ENCODE measurements at places on chromosomes 4 and X. TPM values are rescaled to one million over a fixed set of nuclear protein-coding genes. Genes with fewer than 3 reads are reported as not detected.

- DNase-seq: no peak
Observed at GRCh38 chr4:149176039-149176438, 639.6 kb downstream of the IQCM start.

DNA sequence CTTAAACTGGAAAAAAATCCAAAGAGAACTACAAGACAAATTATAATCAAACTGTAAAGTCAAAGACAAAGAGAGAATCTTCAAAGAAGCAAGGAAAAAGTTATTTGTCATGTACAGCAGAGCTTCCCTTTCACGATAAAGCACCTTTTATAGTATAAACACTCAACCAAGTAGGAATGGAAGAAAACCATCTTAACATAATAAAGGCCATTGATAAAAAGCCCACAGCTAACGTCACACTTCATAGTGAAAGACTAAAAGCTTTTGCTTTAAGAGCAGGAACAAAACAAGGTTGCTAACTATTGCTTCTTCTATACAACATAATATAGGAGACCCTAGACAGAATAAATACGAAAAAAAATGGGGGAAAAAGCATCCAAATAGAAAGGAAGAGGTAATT is 595.7 kb upstream of the POU3F4 start:
- DNase-seq: no peak

DNA sequence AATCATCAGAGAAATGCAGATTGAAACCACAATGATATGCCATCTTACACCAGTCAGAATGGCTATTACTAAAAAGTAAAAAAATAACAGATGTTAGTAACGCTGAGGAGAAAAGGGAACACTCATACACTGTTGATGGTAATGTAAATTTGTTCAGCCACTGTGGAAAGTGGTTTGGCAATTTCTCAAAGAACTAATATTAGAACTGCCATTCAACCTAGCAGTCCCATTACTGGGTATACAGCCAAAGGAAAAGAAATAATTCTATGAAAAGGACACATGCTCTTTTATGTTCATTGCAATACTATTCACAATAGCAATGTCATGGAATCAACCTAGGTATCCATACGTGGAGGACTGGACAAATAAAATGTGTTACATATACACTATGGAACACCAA is 566.3 kb downstream of the STPG2 start:
- no peak for DNase-seq

- DNase-seq: no peak
Observed at GRCh38 chr4:59393780-59394179, 1806.3 kb upstream of the ADGRL3 start.

DNA sequence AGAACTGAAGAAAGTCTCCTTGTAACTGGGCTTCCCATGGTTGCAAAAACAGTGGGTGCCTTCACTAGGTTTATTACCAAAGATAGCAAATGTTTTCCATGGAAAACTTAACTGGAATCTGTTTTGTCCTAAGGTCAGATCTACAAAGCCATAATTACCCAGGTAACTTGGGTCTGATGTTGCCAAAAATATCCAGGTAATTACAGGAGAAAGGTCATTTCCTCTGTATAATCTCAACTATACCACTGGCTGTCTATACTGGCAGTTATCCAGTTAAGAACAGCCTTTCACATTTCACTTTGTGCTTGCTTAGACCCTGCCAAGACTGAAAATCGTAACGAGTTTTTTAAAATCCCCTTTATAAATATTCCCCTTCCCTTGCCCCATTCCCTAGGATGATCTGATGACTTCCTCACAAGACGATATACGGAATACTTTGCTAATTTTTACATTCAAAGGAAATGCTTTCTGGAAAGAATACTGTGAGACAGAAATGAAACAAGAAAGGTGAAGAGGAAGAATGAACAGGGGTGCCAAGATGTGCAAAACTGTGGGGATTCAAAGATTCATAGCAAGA is 105.5 kb downstream of the MAML3 start:
- no peak for DNase-seq

DNA sequence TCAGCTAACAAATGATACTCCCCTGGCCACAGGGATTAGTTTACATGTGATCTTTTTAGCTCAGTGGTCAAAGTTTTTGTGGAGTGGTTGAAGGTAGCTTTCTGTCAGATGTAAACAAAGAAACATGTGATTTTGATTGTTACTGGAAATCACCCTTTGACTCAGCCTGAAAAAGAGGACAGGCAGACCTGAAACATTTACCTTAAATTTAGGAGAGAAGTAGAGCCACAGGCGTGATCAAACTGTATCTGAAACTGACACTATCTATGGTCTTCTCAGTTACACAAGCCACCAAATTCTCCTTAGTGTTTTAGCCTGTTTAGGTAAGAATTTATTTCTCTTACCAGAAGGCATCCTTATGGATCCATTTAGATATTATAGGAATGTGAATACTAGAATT is 136.7 kb downstream of the CBLL2 start:
- no peak for DNase-seq

DNA sequence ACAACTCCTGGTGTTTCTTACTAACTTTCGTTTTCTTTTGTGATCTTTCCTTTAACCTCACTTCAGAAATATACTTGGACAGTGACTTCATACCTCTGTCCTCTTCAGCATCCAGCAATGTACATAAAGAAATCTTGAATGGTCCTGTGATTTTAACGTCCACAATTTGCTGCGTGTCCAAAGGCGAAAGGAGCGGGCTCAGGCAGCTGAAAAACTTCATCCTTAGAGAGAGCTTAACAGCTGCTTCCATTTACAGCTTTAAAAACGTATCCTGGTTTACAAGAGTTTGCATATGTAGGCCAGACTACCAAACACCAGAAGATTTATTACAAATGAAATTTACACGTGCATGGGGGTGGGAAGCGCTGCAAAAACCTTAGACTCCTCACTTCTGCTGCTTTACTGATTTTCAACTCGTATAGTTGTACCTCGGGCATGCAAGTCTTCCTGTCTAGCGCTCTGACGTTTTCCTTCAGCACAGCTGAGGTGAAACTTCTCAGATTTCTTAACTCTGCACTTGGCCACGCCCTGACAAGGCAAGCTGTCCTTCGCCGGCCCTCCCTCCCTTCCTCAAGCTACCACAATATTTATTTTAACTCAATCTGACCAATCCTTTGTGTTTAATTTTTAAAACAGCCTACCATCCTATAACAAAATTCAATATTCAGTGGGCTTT is 406.4 kb downstream of the FAM47A start:
- no peak for DNase-seq

DNA sequence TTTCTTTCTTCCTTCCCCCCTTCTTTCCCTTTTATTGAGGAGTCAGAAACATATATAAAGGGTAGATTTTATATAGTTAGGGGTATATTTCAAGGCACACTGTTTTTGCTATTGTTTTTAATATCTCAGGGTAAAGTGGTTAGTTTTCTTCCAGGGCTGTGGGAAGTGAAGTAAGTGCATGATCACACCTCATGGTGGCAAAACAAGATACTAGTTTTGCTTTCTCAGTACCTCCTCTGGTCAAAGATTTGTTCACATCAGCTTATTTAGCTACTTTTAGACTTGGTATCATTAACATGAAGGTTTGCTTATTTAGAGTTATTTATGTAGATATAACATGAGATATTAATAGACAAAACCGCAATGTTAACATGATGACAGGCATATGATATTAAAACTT is 21.8 kb downstream of the ADAM29 start:
- no peak for DNase-seq

DNA sequence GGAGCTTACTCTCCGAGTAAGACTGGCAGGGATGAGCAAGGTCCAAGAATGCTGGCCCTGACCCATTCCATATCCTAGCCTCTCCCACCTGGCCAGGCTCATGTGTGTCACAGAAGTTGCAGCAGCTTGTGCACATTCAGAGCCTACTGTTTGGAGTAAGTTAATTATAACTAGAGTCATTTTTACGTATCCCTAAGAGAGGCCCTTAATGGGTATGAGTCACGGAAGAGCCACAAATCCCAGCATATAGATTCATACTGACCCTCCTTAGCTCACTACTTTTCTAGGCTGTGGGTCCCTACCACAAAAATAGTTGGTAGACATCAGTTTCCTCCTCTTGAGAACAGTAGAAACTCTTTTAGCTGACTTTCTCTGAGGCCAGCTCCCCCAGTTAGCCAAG is 118.3 kb upstream of the FRG1 start:
- no peak for DNase-seq

- DNase-seq: no peak
Observed at GRCh38 chr4:94743838-94744237, 13.9 kb upstream of the BMPR1B start.

DNA sequence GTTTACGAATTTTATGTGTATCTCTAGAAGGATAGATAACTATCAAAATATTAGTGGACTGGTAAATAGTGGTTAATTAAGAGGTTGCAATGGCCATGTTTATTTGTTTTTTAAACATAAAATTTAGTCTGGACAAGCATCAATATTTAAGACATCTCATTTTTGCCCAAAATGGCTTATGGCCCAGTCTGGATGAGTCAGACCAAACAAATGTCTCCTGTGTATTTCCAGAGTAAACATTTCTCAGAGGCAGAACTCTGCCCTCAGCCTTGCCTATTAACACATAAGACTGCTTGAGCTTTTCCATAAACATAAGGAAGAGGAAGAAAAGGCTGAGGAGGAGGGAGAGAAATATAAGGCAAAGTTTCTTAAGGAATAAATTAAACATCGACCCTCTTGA is 277.1 kb upstream of the DIAPH2 start:
- DNase-seq: no peak

GRCh38 chr4:182447767-182448280 is 204.6 kb downstream of the TENM3 start:
- no peak for DNase-seq

DNA sequence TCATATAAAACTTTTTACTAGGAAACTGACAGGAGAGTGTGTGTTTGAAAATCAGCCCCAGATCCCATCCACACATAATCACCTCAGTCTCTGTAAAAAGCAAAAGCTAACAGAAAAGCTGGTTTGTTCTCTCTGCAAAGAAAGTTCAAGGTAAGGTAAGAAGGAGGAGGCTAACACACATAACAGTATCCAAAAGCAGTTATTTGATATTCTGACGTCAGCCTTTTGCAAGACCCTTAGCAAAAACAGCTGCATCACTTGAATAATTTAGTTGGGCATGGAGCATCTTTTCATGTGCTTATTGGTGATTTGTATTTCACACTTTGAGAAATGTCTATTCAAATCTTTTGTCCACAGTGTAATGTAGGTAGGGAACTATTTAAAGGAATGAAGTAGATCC is 5.5 kb downstream of the TCEAL9 start:
- DNase-seq: no peak

DNA sequence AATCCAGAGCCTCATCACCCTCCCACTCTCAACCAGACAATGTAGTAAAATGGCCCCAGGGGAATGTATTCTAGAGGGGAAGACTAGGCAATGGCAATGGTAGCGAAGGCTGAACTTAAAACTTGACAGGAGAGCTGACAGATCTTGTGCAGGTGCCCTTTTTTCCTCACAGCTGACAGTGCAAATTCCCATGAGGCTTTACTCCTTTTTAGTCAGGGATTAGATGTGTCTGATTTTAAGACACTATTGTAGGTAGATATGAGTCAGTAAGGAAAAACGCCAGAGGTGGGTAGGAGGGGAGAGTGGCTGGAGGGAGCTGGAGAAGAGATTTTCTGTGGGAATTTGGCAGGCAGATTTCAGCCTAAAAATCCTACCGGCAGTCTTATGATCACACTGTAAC is 10.7 kb downstream of the CAPN6 start:
- DNase-seq: no peak

DNA sequence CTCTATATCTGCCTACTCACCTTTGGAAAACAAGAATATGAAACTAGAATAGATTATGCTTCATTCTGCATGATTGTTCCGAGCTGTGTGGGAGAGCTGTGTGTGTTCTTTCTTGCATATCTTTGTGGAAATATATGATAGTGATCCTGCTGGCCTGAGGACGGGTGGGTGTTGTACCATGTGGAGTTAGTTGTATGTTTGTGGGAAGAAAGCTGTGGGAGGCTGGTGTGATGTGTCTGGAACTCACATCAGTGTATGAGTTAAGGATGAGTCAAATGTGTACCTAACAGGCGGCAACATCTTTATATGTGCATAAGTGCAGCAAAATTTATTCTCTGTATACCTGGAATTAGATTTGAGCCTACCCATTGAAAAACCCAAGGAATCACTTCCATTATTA is 208.1 kb upstream of the ADGRL3 start:
- DNase-seq: no peak

GRCh38 chr4:163280703-163281519 is 51.5 kb downstream of the NPY1R start:
- no peak for DNase-seq

GRCh38 chr4:182531555-182532162 is 288.5 kb downstream of the TENM3 start:
- DNase-seq: no peak

- DNase-seq: no peak
Observed at GRCh38 chrX:128035318-128035717, 16.9 kb downstream of the ACTRT1 start.

GRCh38 chr4:186715077-186715476 is 8.6 kb downstream of the FAT1 start:
- DNase-seq: no peak

GRCh38 chr4:77669946-77670590 is 64.4 kb downstream of the CXCL13 start:
- DNase-seq: no peak

GRCh38 chrX:100350704-100351489 is 59.2 kb downstream of the PCDH19 start:
- DNase-seq: no peak

The PABPC1L2A gene
- not detected for polyA plus RNA-seq

The TCEAL6 gene
- not detected for polyA plus RNA-seq

The POU3F4 gene
- not detected for polyA plus RNA-seq

The STPG2 gene
- not detected for polyA plus RNA-seq

The SPIN2A gene
- 0.22 TPM for polyA plus RNA-seq

The SUPT20HL2 gene
- polyA plus RNA-seq: not detected

The EDNRA gene
- polyA plus RNA-seq: not detected

The P2RY8 gene
- 40.0 TPM for polyA plus RNA-seq
